ENCODE measurements at places on chromosomes 11 and 22. TPM values are rescaled to one million over a fixed set of nuclear protein-coding genes. Genes with fewer than 3 reads are reported as not detected.

DNA sequence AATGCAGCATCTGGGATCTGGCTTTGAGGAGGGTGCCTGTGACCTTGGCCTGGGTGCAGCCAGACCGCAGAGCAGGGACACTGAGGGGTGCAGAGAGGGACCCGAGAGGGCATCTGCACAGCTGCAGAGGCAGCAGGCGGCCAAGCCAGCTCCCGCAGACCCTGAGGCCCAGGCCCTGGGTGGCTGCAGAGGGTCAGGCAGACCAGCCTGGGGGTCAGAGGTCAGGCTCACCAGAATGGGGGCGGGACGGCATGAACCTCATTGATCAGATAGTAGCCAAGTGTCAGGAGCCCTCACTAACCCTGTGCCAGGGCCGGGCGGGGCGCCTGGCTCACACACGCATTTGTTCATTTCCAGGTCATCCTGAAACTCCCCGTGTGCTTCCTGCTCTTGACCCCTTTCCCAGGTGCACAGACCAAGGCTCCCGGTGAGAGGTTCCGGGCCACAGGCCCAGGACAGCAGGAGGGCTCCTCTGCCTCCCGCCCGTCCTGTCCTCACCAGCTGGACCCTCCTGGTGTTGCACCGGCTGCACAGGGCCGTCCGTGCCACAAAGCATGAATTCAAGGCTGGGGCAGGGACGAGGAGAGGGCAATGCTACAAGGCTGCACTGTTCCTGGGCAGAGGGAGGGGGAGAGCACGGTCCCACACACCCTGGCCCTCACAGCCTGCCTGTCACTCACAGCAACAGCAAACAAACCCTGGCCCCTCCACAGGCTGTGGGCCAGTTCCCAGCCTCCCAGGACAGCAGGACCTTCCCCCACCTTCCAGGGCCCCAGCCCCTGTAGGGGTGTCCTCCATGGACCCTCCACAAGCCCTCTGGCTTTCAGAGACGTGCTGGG lies 3.3 kb downstream of the RTN4R start:
- no peak for DNase-seq

DNA sequence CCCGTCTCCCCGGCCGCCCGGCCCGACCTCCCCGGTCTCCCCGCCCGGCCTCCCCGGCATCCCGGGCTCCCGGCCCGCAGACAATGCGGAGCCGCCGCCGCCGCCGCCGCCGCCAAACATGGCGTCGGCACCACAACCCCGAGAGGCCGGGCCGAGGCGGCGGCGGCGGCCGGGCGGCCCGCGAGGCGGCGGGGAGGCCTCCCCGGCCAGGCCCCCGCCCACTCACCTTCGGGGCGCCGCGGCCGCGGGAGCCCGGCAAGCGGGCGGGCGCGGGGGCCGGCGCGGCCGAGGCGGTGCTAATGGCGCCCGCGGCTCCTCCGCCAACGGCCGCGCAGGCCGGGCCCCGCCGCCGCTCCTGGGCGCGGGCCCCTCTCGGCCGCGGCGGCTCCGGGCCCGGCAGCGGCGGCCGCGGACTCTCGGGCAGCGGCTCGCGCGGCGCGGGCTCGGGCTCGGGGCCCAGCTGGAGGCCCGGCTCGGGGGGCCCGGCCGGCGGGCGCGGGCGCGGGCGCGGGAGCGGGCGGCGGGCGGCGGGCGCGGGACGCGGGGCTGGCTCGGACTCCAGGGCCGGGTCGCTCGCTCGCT lies 311 bp downstream of the BRD1 start:
- DNase-seq = no peak

LGALS12 gene
- 2.3 TPM for total RNA-seq

GRCh38 chr11:121418625-121419114 lies 33.4 kb upstream of the SORL1 start:
- DNase-seq = no peak

DNA sequence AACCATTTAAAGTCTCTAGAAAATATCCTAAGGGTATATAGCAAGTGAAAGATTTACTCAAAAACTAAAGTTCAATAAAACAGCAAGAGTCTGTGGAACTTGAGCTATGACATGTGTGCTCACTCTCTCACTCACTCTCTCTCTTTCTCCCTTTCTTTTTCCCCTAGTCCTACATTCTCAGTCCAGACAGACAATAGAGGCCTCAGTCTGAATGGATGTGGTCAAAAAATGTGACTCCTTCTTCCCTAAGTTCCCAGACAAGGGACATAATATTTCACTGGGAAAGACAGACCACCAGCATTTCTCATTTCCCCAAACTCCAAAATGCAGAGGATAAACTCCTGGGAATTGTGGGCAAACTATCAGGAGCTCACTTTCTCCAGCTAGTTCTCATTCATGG lies 17.6 kb upstream of the APLNR start:
- DNase-seq = no peak

All from progenitor cell of endocrine pancreas (in vitro differentiated cells).